A172 (cell line): ENCODE measurements at places on chromosomes 2 and 18. TPM values are rescaled to one million over a fixed set of nuclear protein-coding genes. Genes with fewer than 3 reads are reported as not detected.

DNA sequence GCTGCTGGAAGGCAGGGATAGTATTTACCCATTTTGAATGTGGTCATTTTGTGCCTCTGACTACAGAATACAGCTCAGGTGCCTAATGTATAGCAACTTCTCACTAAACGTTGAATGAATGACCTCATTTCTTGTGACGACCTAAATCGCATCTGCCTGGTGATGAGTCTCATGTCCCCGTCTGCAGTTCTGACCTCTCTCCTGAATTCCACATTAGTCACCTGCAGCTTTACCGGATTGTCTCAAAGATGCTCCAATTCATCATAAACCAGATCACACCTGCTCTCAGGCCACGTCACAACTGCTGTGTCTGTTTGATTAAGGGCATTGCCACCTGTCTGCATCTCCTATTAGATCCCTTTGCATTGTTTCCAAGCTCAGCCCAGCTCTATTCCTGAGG lies 133.6 kb upstream of the MYT1L start:
- DNase-seq: no peak

- no peak for DNase-seq
Measured at GRCh38 chr2:98809878-98810587, 79.1 kb upstream of the MGAT4A start.

DNA sequence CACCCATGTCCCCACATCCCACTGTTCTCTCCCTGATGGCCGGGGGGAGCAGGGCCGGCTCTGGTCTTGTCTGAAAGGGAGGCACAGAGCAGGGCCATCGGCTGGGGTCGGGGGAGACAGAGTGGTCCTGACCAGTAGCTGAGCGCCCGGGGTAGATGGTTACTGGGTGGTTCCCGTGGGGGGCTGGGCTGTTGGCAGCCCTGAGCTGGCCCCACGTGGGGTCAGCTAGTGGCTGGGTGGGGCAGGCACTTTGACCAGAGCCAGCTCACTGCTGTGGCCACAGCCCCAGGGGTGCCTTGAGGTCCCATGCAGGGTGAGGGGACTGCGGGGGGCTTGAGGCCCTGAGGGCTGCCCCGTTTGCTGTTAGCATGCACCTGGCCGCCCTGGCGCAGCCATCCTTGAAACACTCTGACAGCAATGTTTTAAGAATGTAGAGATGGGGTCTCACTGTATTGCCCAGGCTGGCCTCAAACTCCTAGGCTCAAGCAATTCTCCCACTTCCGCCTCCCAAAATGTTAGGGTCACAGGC lies 12.3 kb upstream of the NEU4 start:
- no peak for DNase-seq

DNA sequence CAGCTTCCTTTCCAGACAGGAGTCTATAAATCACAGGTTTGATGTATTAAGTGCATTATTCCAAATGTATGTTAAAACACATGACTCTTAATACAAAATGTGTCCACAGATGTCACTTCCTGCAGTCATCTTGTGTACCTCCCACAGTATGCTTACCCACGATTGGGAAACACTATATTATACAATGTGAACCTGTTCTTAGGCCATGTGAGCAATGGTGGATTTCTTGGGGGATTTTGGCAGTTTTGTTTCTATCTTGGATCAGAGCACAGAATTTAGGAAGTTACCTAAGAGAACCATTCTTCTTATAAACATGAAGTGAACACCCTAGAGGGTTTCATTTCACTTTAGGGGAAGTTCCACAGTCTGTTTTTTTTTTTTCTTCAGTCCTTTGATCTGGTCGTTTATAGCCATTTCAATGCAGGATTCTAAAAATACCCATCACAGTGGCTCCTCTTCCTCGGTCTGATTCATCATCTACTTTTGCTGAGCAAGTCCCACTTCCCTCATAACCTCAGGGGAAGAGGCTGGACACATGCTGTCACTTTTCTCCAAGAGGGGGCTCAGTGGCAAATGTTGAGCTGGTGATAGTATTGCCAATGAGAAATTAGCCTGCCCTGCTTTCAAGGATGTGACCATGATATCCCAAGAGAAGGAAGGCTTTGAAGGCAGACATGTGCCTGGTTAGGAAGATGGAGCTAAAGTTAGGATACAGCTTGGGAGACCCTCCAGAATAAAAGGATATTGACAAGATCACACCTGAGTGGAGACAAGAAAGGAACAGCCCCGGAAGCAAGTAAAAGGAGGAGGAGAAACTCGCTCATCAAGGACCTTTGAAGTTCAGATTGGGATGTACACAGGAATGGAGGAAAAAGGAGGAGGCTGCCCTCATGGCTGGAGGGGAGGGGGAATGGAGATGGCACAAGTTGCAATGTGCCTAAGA lies 22.6 kb downstream of the PLEK start:
- peak; percentile 8 for DNase-seq

DNA sequence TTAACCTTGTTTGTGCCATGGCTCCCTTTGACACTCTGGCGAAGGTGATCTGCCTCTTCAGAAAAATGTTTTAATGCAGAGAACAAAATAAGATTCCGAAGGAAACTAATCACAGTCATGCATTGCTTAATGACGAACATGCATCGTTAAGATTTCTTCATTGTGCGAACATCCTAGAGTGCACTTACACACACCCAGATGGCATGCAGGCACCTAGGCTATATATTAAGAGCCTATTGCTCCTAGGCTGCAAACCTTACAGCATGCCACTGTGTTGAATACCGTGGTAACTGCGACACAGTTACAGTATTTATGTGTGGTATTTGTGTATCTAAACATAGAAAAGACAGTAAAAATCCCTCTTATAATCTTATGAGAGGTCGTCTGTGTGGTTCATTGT lies 8.3 kb downstream of the ASAP2 start:
- DNase-seq: no peak

DNA sequence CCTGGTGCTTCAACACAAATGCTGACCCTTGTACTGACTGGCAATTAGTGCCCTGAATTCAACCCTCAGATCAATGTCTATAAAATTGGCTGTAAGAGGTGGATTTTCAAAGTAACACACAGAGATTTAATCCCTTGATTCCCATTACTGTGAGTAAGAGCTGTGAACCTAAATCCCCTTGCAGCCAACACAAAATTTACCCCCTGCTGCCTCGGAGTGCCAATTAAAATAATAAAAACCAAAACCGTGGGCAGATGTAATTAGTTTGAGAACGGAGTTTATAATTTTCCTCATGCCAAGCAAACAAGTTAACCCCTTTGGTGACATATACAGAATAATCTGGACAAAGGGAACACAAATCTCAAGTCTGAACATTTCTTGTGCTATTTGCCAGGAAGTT lies 55.8 kb upstream of the REV1 start:
- DNase-seq: no peak

DNA sequence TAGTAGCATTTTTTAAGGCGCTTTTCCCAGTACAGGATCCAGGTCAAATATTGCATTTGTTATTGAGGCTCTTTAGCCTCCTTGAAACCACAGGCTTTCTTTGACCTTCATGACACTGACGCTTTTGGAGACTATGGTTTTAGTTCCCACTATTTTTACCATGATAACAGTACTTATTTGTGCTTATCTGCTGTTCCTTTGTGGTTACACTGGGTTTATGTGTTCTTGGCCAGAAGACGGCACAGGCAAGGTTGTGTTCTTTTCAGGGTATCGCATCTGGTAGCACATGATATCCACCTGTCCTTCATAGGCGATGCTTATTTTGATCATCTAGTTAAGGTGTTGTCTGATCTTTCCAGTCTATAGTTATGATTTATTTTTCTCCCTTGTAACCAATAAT lies 16.8 kb upstream of the MBOAT2 start:
- no peak for DNase-seq

GRCh38 chr2:134108113-134108512 lies 145.8 kb upstream of the MGAT5 start:
- DNase-seq: no peak

GRCh38 chr2:238949710-238950345 lies 101.9 kb downstream of the TWIST2 start:
- DNase-seq: no peak

- DNase-seq: no peak
Measured at GRCh38 chr2:19114754-19115231, 243.6 kb downstream of the OSR1 start.

- no peak for DNase-seq
Measured at GRCh38 chr18:75089748-75090327, 119.1 kb downstream of the PTGR3 start.

DNA sequence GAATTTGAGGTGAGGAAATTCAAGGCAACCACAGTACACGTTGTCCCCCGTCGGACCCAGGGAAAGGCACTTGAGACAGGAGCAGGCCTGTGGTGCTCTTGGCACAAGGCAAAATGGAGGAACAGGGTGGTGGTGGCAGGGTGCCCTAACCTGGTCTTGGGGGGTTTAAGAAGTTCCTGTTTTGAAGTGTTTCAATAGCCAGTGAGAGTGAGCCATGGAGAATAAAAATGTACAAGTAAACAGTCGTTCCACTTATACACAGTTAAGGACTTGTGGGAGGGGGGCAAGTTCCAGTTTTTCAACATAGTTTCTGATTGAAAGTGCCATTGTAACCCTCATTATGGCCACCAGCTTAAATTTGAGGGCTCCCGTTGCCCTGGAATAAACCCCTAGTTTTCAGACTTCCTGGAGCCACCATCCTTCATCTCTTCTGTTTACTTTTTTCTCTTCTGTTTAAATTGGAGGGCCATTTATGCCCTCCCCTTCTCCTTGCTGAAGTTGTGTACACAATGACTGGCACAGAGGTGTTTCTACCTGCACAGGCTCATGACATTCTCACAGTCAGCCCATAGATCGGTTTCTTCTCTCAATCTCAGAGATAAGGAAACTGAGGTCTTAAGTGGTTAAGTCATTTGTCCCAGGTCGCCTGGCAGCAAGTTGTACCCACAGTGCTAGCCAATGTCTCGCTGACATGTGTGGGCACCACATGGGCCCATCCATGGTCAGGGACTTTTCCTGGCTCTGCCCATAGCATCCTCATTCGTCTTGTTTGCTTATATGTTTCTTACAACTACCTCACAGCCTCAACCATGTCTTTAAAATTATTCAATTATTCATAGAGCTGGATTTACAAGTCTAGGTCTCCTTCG lies 66.0 kb upstream of the ST3GAL5 start:
- DNase-seq: no peak

DNA sequence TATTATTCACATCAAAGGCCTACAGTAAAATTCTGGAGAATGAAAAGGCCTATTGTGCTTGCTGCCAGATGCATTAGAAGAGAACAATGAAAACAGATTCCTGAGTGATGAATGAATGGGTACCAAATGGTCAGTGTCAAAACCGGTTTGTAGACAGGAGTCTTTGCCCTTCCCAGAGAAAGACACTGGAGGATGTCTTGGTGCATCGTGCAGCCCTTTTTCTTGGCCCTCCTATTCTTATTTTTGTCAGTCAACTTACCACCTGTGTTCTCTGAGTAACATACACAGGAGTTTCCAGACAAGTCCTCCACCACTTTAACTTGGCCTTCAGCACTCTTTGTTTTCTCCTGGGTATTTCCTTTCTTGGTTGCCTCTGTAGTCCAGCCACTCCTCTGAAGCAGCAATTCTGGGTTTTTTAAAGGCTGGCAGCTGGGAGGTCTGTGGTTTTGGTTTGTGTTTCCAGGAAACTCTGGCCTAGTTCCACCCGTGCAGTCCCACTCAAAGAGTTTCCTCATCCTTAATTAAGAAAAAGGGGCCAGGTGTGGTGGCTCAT lies 29.4 kb downstream of the PSTPIP2 start:
- DNase-seq: peak; percentile 33

DNA sequence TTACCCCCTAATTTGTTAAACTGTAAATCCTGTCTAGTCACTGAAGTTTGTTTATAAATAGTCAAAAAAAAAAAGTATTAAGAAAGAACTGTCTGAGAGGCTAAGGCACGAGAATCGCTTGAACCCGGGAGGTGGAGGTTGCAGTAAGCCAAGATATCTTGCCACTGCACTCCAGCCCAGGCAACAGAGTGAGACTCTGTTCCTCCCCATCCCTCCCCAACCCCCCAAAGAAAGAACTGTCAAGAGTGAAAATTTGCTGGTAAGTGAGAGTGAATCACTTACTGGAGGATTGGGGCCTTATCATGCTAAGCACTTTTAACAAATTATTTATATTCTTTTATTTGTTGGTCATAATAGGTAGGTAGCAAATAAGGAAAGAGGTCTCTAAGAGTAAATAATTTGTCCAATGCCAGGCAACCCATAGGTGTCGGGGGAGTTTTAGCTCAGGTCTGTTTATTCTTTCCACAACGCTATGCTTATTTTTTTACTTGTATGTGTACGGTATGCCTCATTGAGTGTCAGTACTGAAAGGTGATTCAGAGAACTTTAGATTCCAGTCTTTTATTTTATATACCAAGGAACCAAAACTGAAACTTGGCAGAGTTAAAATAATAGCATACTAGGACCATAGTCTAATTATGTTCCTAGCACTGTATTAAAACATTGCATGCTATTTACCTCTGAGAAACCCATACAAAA lies 2.5 kb downstream of the TAF4B start:
- DNase-seq: no peak

- DNase-seq: no peak
Measured at GRCh38 chr2:74596584-74596983, 42.1 kb downstream of the DOK1 start.

DNA sequence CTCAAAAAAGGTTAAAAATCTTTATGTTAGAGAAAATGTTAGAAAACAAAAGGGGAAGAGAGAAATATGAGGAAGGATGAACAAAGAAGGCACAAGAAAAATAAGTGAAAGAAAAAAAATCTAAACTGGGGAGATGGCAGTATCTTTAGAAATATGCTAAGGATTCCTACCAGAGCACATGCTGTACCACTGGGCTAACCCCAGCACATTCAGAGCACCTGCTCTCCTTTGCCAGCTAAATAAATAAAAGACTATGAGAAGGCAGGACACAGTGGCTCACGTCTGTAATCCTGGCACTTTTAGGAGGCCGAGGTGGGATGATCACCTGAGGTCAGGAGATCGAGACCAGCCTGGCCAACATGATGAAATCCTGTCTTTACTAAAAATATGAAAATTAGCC lies 92.2 kb upstream of the CDKL4 start:
- DNase-seq: no peak

GRCh38 chr2:232781765-232782164 lies 5.4 kb upstream of the KCNJ13 start:
- peak; percentile 82 for DNase-seq

DNA sequence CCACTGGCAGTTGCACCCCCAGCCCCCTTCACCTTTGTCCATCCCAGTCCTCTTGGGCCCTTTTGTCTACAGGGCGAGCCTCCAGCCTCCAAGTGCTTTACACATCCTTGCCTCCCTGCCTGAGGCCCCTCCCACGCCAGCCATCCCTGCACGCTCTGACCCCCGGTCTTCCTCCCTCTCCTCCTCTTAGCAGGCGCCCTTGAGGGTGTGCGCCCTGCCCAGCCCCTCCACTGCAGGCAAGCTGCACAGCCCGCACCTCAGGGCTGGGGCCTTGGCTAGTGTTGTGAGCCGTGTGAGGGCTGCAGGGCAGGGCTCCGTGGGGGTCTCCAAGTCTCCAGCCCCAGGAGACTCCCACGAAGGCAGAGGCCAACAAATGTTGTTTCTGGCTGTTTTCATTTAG lies 6.9 kb downstream of the BOK start:
- no peak for DNase-seq

- DNase-seq: peak; percentile 29
Measured at GRCh38 chr2:126656431-126657147, 631 bp downstream of the GYPC start.

The CCDC74A gene
- 92.8 and 117 TPM in 2 replicates for total RNA-seq

The IL18RAP gene
- total RNA-seq: not detected in 2 replicates

The REG1B gene
- not detected in 2 replicates for total RNA-seq

The HOXD3 gene
- total RNA-seq: 1.0 TPM in 2 replicates

The FAM237A gene
- total RNA-seq: not detected in 2 replicates

The AKAIN1 gene
- not detected in 2 replicates for total RNA-seq

The LIMS2 gene
- total RNA-seq: 6.2 and 13.8 TPM in 2 replicates

The SPEG gene
- 30.0 and 32.9 TPM in 2 replicates for total RNA-seq

The STAT1 gene
- total RNA-seq: 55.0 and 64.7 TPM in 2 replicates

The M1AP gene
- not detected in 2 replicates for total RNA-seq
